RWPE1 (cell line): ENCODE measurements at places on chromosomes 5 and 9.
A peak's percentile ranks its signal among the peaks of the same experiment; 100 is the strongest.

DNA sequence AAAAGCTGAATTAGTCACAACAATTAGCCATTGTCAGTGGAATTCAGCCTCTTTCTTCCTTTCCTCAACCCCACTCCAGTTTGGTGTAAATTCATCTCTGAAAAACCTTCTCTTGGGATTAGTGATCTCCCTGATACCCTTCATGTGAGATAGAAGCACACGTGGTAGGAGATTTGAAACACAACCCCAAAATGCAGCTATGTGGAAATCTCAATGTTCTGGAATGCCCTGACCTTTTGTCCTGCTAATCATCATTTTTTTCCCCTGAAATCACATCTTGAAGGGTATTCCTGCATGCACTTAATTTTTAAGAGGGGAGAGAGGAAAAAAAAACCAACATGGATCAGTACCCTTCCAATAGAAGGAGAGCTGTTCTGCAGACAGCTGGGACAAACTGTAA, 612.6 kb downstream of the EBF1 start:
- DNase-seq = no peak

- DNase-seq = no peak
Measured at GRCh38 chr5:102130890-102131289, 165.2 kb downstream of the SLCO4C1 start.

GRCh38 chr5:88957013-88957412, 74.0 kb upstream of the MEF2C start:
- no peak for DNase-seq

DNA sequence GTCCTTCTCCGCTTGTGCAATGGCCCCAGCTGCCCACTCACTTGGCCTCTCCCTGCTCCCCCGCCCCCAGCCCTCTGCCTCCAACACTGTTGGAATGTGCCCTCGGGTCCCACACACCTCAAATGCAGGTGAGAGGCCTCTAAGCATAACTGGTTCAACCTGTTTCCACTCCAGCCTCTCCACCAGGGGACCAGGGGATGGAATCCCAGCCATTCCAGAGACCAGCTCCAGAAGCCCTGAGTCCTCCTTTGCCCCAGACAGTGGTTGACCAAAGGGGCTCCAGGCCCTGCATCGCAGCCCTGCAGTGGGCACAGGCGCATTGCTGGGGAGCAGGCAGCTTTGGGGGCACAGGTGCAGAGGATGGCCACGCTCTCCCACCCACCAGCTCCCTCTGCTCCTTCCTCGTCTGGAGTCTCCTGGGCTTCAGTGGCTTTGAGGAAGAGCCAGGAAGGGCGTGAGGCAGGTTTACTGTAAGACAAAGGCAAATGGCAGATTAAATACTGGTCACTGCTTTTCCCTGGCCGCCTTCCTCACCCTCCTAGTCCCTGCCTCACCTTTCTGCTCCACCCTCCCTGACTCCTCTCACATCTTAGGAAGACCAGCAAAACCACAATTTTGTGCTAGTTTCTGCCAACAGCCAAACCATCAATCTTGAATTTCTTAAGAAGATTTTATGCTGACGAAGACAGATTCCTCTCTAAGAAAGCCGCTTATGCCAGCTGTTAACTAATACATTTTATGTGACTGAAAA, 29.1 kb upstream of the IRX2 start:
- peak; percentile 87 for DNase-seq

DNA sequence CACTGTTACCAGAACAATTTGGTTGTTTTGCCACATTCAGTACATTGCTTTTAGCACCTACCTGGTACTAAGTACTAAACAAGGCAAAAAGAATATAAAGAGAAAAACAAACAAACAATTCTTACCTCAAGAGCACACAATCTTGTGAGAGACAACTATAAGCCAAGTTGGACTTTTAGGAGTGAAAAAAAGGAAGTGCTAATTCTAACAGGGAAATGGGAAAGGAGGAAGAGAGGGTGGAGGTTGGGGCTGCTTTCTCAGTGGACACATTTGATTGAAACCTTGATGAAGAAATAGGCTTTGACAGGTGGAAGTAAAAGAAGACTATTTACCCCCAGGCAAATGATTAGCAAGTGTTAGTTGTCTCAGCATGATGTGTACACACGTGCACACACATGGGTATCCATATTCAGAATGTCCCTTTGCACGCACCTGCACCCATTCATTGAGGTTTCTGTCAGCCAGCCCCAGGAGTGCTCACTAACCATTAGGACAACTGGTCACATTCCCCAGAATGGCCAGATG, 302.6 kb downstream of the ACTL7B start:
- DNase-seq = no peak

- peak; percentile 38 for DNase-seq
Measured at GRCh38 chr5:67897980-67898379, 317.6 kb upstream of the PIK3R1 start.

- DNase-seq = no peak
Measured at GRCh38 chr5:156444753-156445291, 117.9 kb downstream of the SGCD start.

GRCh38 chr9:121822093-121823085, 171.0 kb downstream of the DAB2IP start:
- no peak for DNase-seq

- no peak for DNase-seq
Measured at GRCh38 chr5:87437724-87438123, 25.0 kb upstream of the CCNH start.

DNA sequence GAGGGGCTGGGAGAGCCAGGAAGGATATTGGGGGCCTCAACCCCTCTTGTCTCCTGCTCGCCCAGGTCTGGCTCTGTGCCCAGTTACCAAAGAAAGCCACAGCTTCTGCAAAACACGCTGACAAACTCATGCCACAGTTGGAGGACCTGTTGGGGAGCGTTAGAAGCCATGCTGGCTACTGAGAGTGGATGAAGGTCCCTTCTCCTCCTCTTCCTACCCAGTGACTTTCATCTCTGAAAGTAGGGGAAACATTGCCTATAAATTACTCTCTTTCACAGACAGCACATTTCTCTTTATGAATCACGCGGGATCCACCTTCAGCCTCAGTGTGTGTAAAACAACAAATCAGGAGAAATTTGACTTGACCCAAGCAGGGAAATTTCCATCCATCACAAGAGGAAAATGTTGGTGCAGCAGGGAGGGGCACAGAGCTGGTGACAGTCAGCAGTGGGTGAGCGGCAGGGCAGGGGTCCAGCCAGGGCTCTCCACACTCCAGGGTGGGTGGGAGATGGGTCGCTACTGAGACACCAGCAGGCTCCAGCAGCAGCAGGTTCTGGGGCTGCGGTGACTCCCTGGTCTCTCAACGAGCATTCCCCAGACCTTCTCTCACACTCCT, 181.9 kb downstream of the FGF18 start:
- DNase-seq = no peak

- DNase-seq = no peak
Measured at GRCh38 chr9:133125941-133126696, 5.1 kb upstream of the RALGDS start.

- no peak for DNase-seq
Measured at GRCh38 chr5:139410121-139410992, 6.5 kb upstream of the SPATA24 start.

GRCh38 chr9:105672711-105673234, 10.5 kb downstream of the TAL2 start:
- no peak for DNase-seq

DNA sequence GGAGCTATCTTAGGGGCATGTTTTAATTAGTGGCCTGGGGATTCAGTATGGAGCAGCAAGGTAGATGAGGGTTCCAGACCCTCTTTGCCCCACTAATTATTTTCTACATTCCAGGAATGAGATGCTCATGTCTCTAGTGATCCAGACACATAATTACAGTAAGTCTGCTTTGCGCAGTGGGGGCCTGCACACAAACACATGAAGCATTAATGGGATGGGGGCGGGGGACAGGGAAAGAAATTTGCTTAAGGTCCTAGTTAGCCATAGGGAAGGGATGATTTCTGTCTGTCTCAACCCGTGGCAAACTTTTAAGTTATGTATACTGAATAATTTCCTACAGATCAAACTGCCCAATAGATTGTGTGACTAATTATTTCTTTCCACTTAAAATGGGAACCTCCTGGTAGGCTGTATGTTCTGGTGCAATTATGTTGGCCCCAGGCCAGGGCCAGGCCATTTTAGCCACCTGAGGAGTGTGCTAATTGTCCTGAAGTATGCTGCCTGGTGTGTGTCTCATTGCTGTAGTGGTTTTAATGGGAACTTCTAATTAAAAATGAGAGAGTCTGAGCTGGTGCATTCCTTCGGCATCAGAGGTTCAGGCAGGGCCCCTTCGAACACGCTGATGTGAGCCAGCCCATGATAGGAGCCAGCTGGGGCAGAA, 134.4 kb downstream of the PTTG1 start:
- DNase-seq = no peak

- peak; percentile 2 for DNase-seq
Measured at GRCh38 chr9:31394015-31394473, 990.4 kb upstream of the ACO1 start.

GRCh38 chr9:104776797-104777196, 12.9 kb downstream of the NIPSNAP3B start:
- no peak for DNase-seq

GRCh38 chr5:2892466-2893000, 141.1 kb upstream of the IRX2 start:
- no peak for DNase-seq

DNA sequence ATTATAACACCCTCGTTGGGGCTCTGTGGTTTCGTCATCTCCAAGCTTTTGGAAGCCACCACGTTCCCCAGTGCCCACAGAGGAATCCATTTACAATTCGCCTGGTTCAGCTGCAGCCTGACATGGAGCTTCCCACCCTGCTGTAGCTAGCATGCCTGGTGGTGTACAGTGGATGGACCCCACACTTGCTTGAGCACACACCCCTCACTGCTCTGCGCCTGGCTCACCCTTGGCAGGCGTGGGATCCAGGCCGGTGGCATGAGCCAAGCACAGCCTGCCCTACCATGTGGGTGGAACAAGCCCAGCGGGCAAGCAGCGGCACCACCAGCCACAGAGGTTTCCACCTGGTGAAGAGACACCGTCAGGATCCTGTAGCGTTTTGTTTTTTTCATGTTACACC, 1045.7 kb upstream of the CDH9 start:
- DNase-seq = no peak

GRCh38 chr9:36739373-36740116, 166.8 kb downstream of the MELK start:
- DNase-seq = no peak

- DNase-seq = peak; percentile 43
Measured at GRCh38 chr9:94168203-94169000, 84.1 kb downstream of the PTPDC1 start.

- no peak for DNase-seq
Measured at GRCh38 chr9:88502552-88503034, 32.4 kb upstream of the NXNL2 start.

- peak; percentile 82 for DNase-seq
Measured at GRCh38 chr5:145847499-145848497, 12.7 kb upstream of the PRELID2 start.

GRCh38 chr5:74194196-74194595, 446.3 kb downstream of the ENC1 start:
- no peak for DNase-seq

DNA sequence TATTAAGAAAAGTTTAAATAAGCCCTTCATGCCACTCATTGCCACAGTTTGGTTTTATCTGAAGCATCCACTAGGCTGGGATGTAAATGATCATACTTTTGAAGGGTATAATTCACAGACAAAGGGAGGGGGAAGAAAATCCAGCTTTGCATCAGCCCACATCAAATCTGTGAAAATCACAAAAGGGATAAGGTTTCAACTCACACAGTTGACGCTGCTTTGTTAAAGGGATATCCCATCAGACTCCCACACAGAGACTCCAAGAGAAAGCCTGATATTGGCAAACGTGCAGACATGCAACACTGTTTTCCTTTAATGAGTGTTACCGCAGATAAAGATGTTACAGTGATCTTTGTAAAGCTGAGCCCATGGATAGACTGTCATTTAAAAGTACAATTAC, 602.9 kb downstream of the TLE1 start:
- DNase-seq = no peak

- no peak for DNase-seq
Measured at GRCh38 chr5:40623480-40624420, 56.0 kb upstream of the PTGER4 start.

DNA sequence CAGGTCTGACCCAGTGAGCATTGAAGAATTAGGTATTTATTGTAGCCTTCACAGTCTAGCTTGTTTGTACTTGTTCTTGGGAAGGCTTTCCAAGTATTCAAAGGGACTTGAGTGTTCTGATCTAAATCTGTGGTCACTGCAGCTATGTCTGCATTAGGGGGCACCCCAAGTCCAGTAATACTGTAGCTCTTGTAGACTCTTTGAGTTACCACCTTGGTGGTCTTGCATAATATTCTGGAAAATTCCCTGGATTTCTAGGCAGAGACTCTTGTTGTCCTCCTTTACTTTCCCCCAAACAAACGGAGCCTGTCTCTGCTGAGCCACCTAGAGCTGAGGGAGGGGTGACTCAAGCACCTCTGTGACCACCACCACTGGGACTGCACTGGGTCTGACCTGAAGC, 149.5 kb upstream of the DHFR start:
- no peak for DNase-seq

GRCh38 chr9:125908966-125909365, 161.8 kb downstream of the PBX3 start:
- no peak for DNase-seq

DNA sequence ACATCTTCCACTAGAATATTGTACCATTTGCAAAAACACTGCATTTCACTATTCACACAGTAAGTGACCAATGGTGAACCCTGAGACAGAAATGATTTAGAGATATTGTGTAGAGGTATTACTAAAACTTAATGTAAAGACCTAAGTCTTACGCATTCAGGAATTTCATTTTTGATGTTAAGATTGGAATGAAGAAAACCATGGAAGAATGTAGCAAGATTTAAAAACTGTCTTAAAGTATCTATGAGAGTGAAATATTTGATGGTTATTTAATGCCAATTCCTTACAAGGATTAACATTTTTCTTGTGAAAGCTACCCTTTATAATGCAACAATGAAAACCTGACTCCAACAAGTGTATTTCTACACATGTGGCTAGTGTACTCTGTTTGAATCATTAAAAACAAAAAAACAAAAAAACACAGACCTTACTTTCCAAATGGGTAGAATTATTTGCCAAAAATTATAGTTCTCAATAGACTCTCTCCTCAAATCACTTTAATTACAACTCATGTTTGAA, 172.0 kb downstream of the NNT start:
- no peak for DNase-seq

DNA sequence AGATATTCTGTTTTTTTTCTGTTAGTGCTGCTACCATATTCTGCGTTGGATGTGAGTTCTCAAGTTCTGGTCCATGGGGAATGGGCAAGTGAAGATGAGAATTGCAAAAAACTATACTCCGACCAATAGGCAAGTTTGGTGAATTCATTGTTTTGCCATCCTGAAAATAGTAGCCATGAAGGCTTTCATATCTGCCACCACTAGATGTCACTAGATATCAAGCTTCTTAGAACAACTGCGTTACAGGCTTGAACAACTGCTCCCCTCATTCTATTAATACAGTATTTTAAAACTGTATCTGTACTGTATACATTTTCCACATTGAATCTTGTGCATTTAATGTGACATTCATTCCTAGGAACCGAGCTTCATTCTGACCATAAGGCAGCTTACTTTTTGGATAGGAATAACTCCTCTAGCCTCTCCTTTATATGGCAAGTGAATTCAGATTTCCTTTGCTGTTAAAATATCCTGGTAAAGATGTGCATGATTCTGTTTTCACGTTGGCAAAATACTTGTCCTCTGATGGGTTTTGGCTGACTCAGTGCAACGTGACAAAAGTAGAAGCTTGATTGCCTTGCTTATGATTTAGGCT, 163.6 kb downstream of the SREK1 start:
- DNase-seq = peak; percentile 69

GRCh38 chr9:84924266-84924665, 254.7 kb downstream of the NTRK2 start:
- no peak for DNase-seq

- no peak for DNase-seq
Measured at GRCh38 chr5:68176802-68177479, 38.6 kb upstream of the PIK3R1 start.
